ENCODE measurements at places on chromosomes 13 and 19. TPM values are rescaled to one million over a fixed set of nuclear protein-coding genes. Genes with fewer than 3 reads are reported as not detected.

DNA sequence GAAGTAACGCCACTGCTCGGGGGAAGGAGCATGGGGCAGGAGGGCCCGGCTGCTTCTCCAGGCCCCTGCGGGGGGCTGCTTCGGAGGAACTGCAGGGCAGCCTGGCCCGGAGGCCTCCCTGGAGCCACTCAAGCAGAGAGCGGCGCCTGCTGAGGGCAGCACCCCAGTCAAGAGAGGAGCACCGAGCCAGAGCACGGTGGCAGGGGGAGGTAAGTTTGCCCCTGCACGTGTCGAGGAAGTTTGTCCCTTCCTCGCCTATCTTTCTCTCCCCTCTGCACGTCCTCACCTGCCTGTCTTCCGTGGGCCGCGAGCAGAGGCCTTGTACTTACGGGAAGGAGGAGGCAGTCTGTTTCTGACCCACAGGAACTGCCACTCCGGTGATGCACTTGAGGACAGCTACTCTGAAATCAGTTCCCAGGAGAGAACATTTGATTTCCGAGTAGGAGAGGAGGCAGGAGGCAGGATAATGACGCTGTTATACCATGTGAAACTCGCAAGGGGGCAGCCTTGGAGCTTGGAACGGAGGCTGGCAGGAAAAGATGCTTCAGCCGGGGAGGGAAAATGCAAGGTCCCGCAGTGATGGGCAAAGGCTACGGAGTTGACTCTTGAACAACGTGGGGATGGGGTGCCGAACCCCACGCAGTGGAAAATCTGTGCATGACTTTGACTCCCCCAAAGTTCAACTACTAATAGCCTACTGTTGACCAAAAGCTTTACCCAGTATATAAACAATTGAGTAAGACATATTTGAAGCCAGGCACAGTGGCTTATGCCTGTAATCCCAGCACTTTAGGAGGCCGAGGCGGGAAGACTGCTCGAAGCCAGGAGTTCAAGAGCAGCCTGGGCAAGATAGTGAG is 5.0 kb downstream of the FFAR1 start:
- H3K4me3 ChIP-seq: no peak overlapping the region
- H3K27ac ChIP-seq: no peak overlapping the region
- no peaks in the 10 kb centered on the region for H3K36me3 ChIP-seq
- no peaks in the 10 kb centered on the region for H3K27me3 ChIP-seq
- no peaks in the 10 kb centered on the region for H3K4me1 ChIP-seq
- no peak for DNase-seq

DNA sequence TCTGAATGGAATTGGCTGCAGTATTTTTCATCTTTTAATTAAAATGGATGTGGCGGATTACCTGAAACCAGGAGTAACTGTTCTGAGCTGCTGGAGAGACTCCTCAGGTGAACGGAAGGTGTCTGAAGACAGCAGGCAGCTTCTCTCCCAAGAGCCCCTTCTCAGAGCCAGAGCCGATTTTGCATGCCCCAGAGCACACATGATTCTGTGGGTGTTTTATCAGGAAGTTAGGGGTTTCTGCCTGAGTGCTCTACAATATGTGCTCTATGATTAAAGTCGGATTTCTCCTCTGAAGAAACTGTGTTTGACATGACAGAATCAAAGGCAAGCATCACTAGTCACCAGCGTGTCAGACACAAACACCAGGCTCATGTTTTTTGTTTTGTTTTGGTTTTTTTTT is 60.7 kb upstream of the MCF2L start:
- no peak overlapping the region for H3K4me3 ChIP-seq
- DNase-seq: no peak
- no peaks in the 10 kb centered on the region for H3K27me3 ChIP-seq
- no peaks in the 10 kb centered on the region for H3K36me3 ChIP-seq

GRCh38 chr13:45564133-45564776 is 51.3 kb downstream of the ERICH6B start:
- no peak overlapping the region for H3K4me3 ChIP-seq
- H3K27me3 ChIP-seq: no peaks in the 10 kb centered on the region
- no peak for DNase-seq
- no peaks in the 10 kb centered on the region for H3K36me3 ChIP-seq

DNA sequence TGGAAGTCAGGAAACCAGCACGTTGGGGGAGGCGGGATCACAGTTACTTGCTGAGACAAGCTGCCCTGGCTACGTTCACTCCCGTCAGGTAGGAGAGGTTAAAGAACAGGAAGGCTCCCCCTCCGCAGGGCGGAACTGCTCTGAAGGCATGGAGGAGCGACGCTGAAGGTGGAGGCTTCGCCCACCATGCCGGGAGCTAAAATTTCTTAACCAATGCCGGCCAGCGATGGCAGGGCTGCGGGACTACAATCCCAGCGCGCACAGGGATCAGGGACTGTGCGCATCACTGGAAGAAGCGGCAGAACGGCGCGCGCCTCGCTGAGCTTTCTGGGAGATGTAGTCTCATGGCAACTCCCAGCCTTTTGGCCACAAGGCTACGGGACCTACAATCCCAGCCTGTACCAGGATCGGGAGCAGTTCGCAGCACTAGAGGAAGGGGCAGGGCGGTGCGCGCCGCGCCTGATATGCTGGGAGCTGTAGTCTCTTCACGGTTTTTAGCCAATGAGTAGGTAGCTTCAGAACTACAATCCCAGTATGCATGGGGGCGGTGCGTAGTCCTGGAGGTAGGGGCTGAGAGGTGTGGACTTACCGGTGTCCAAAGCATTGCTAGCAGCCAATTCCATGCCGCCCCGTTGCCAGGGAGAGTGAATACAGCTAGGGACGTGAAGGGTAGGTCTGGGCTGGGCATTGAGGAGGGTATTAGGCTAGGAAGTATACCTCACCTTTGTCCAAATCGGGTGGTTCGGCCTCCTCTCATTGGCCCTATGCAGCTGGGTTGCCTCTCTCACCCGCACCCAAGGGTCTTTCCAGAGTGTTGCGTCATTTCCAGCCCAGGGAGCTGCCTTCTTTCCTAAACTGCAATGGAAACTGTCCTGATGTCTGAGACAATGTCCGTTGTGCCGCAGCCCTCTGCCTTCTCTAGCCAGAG is 12.8 kb upstream of the ZNF682 start:
- peak overlapping the region; percentile 41 for H3K4me3 ChIP-seq
- H3K27ac ChIP-seq: peak overlapping the region; percentile 86
- peak; percentile 54 for DNase-seq
- no peaks in the 10 kb centered on the region for H3K27me3 ChIP-seq
- no peaks in the 10 kb centered on the region for H3K4me1 ChIP-seq
- H3K36me3 ChIP-seq: no peaks in the 10 kb centered on the region

DNA sequence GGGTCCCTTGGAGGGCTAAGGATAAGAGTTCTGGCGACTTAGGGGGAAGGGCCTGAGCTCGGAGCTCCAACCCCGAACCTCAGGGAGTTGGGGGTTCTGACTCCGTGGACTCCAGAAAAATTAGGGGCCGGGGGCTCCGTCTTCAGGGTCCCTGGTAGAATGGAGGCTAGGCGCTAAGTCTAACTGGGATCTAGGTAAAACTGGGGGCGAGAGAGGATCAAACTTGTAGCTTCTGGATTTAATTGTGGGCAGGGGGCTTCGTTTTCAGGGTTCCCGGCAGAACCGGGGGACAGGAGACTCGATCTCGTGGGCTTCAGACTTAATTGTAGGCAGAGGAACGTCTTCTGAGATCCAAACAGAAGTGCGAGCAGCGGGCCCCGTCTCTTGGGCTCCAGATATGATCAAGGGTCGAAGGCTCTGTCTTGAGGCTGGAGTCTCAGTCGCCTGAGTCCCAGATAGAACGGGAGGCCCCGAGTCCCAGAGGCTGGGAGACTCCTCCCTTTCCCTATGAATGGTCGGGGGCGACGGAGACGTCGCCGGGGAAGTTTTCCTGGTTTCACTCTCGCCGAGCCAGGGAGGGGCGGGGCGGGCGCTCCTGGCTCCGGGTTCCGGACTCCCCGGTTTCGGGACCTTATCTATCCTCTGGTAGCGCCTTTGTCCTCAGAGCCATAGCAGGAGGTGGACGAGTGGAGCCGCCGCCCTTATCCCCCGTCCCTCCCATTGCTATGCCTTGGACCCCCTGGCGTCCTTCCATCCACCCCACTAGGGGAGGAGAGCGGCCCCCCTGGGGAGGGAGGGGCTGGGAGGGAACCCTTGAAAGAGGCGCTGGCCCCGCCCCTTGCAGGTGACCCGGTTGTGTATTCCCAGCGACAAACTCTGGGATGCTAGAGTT is 1.3 kb downstream of the NECTIN2 start:
- H3K4me3 ChIP-seq: peak overlapping the region; percentile 72
- H3K4me1 ChIP-seq: peaks cover 27% of the 10 kb centered on the region
- DNase-seq: no peak
- peaks cover 7% of the 10 kb centered on the region for H3K36me3 ChIP-seq
- H3K27me3 ChIP-seq: no peaks in the 10 kb centered on the region

DNA sequence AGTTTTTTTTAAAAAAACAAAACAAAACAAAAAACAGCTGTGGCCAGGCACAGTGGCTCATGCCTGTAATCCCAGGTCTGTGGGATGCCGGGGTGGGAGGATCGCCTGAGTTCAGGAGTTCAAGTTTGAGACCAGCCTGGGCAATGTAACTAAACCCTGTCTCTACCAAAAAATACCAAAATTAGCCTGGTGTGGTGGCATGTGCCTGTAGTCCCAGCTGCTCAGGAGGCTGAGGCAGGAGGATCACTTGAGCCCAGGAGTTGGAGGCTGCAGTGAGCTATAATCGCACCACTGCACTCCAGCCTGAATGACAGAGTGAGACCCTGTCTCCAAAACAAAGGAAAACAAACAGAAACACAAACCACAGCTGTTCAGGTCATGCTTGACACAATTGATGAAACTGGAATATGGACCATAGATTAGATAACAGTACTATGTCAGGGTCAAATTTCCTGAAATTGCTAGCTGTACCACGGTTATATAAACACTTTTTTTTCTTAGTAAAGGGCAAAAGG is 6.9 kb upstream of the ANGPTL4 start:
- no peaks in the 10 kb centered on the region for H3K27me3 ChIP-seq
- H3K4me1 ChIP-seq: peaks cover 51% of the 10 kb centered on the region
- no peak for DNase-seq

GRCh38 chr13:80463673-80464352 is 122.9 kb upstream of the SPRY2 start:
- H3K4me3 ChIP-seq: no peak overlapping the region
- H3K4me1 ChIP-seq: peaks cover 14% of the 10 kb centered on the region

GRCh38 chr13:113842336-113843062 is 21.4 kb downstream of the GAS6 start:
- H3K4me1 ChIP-seq: peaks cover 93% of the 10 kb centered on the region
- no peak overlapping the region for H3K4me3 ChIP-seq
- DNase-seq: no peak
- H3K36me3 ChIP-seq: peaks cover 36% of the 10 kb centered on the region
- H3K27ac ChIP-seq: no peak overlapping the region

DNA sequence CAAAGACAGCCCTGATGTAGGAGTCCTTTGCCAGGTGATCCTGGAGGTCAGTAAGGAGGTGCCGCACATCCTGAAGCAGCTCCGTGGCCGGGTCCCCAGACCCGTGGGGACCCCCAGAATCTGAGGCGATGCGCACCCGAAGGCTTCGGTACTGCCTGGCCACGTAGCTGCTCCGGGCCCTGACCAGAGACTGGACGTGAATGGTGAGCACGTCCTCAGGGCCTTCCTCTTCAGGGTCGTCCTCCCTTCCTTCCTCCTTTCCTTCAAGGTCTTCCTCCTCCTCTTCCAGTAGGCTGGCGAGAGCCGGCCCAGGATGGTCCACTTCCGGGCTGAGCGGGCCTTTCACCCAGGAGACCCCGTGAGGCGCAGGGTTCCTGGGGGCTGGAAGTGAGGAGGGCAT is 7.5 kb downstream of the RINL start:
- H3K27me3 ChIP-seq: no peaks in the 10 kb centered on the region
- no peak for DNase-seq
- H3K4me1 ChIP-seq: peaks cover 13% of the 10 kb centered on the region
- H3K27ac ChIP-seq: peak overlapping the region; percentile 45

DNA sequence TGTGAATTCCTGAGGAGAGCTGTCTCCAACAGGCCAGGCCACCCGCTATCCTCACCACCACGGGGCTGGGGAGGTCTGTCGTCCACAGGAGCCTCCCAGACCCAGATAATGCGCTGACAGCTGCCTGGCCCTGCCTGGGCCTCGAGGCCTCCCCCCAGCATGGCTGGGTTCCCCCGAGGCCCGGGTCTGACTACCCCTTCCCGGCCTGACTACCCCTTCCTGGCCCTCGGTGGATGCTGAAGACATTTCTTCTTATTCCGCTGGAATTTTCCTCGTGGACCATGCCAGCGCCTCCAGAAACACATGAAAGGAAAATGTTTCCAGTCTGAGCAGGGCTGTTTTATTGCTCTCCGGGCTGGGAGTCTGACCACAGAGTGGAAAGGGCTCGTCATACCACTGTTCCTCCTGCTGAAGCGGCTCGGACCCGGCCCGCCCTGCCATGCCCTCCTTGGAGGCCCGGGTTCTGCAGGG is 16.8 kb upstream of the COMP start:
- DNase-seq: no peak
- no peak overlapping the region for H3K4me3 ChIP-seq
- no peaks in the 10 kb centered on the region for H3K27me3 ChIP-seq
- H3K4me1 ChIP-seq: no peaks in the 10 kb centered on the region
- H3K36me3 ChIP-seq: no peaks in the 10 kb centered on the region
- H3K27ac ChIP-seq: no peak overlapping the region

DNA sequence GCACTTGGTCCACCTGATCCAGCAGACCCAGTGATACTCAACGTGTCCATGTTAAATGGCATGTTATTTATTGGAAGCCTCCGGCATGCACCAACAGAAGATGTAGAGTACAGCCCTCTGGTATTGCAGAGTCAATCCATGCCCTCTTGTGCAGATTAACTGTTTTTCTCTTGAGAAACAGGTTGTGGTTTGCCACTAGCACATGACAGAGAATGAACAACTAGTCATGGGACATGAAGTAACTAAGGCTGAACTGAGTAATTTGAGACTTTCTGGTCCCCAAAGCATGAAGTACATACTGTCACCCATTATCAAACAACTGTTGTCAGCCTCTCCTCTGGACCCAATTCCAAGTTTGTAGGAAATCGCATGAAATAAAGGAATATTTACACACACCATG is 3.2 kb downstream of the ZNF562 start:
- H3K4me1 ChIP-seq: no peaks in the 10 kb centered on the region
- H3K36me3 ChIP-seq: peaks cover 64% of the 10 kb centered on the region
- H3K4me3 ChIP-seq: no peak overlapping the region
- no peak overlapping the region for H3K27ac ChIP-seq
- H3K27me3 ChIP-seq: no peaks in the 10 kb centered on the region
- no peak for DNase-seq

GRCh38 chr13:75308222-75308621 is 173.7 kb downstream of the TBC1D4 start:
- no peak overlapping the region for H3K4me3 ChIP-seq
- H3K36me3 ChIP-seq: no peaks in the 10 kb centered on the region
- H3K4me1 ChIP-seq: no peaks in the 10 kb centered on the region
- DNase-seq: no peak

DNA sequence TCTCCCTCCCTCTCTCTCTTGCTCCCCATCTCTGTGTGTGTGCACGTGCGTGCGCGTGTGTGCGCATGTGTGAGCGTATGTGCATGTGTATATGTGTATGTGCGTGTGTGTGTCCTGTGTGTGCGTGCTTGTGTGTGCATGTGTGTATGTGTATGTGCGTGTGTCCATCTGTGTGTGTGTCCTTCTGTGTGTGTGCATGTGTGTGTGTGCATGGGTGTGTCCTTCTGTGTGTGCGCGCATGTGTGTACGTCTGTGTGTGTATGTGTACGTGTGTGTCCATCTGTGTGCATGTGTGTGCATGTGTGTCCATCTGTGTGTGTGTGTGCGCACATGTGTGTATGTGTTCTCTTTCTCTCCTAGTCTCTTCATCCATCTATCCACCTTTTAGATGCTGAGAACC is 12.2 kb downstream of the SLC8A2 start:
- H3K27me3 ChIP-seq: no peaks in the 10 kb centered on the region
- no peak overlapping the region for H3K4me3 ChIP-seq
- DNase-seq: no peak
- no peaks in the 10 kb centered on the region for H3K36me3 ChIP-seq
- H3K4me1 ChIP-seq: peaks cover 8% of the 10 kb centered on the region

CCDC122 gene
- total RNA-seq: 2.3 TPM

CKM gene
- total RNA-seq: not detected

SIGLEC11 gene
- not detected for total RNA-seq

PLIN4 gene
- 2.2 TPM for total RNA-seq

OVOL3 gene
- not detected for total RNA-seq

CFAP97D2 gene
- total RNA-seq: not detected
